Effector CD4-positive, alpha-beta T cell (primary cell): ENCODE measurements at places on chromosomes 12 and 14.

DNA sequence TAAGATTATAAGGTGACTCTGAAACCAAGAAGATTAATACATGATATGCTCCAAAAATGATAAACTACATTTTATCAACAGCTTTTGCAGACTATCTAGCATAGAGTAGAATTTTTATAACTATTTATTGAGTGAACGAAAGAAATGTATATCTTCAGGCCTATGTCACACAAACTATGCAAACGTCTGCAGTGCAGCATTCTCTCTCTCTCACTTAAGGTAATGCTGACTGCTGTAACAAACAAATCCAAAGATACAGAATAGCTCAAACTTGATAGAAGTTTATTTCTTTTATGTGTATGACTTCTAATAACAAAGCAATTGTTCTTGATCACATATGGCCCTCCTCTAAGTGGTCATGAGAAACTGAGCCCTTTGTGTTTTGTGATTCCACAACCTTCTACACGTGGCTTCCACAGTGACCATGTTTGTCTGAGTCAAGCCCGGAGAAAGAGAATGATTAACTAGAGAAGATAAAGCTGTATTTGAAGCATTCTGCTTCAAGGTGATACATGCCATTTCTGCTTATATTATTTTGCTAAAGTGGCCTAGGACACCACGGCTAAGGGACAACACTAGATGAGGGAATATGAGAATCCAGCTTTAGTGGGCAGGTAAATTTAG is 1352.7 kb upstream of the TMEM132C start:
- no peak for DNase-seq

GRCh38 chr14:101964297-101965180 is at the start of gene DYNC1H1:
Gene DYNC1H1 (plus strand): TSS chr14:101964573. CDS start chr14:101964692, 119 bp downstream.
- peak; percentile 81 for DNase-seq

GRCh38 chr14:63933711-63934110 is 80.9 kb downstream of the SYNE2 start:
- DNase-seq = no peak

DNA sequence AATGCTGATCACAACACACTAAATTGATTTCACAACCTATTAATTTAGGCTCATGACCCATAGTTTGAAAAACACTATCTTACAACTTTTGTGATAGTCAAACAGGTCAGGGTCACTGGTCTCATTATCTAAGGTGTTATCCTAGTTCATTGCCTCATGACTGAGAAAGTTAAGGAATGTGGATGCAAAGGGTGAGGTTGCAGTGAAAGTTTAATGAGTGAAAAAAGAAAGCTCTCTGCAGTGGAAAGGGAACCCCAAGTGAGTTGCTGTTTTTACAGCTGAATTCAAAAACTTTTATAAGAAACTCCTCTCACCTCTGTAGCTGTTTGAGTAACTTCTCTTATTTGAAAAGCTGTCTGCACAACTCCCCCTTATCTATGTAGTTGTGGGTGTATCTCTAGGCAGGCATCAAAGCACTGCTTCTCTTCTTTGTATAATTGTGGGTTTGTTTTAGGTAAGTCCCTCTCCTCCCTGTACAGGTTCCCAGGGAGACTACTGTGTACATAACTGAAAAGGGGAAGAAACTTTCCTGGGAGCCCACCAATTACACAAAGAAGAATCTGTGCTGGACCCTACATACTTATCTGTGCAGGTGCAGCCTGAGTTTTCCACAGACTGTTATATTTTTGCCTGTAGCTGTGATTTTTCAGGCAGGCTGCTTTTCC is 18.9 kb downstream of the DNAL1 start:
- DNase-seq = no peak

GRCh38 chr14:92153581-92153980 is 31.8 kb downstream of the CPSF2 start:
- no peak for DNase-seq

DNA sequence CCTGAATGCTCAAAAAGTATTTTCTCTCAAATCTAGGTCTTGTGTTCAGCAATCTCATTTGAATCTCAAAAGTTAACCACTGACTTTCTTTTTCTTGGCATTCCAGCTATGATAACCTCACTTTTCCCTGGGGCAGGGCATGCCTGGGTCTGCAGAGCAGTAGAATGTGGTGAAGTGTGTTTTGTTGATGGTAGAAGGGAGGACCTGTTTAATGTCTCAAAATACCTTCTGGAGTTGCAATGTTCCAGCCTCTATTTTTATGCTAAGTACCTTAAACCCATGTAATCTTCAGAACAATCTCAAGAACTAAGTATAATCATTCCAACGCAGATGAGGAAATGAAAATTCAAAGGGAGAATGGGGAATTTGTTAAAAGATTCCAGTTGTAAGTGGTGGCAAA is 82.1 kb upstream of the FUT8 start:
- DNase-seq = no peak

DNA sequence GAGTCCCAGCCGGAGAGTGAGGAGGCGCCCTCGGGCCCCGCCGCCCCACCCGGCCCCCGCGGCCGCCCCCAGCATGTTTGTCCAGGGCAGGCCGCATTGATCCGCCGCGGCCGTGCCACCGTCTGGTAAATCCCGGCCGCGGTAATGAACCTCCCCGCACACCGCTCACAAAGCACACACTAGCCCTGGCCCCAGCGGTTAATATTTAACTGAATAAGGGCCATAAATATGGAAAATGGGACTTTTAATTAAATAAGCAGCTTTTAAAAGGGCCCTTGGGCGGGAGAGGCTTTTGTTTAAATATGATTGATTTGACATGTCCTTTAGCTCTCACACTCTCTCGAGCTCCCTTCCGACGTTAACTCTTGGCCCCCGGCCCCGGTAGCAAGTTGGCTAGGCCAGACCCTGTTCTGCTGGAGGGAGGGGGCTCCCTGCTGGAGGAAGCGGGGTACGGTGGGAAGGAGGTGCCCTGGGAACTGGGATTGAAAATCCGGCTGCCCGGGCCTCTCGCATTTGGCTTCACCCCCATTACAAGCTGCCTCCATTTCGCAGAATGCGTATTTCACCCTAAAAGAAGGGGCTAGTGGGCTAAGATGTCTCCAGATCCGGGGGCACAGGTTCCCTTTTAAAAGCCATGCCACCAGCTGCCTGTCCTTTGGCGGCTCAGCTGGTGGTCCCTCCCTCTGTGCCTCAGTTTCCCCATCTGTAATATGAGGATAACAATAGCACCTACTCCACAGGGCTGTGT is 199.8 kb downstream of the RBM19 start:
- DNase-seq = no peak

GRCh38 chr14:94380225-94381148 is 7.9 kb downstream of the SERPINA1 start:
- DNase-seq = no peak

DNA sequence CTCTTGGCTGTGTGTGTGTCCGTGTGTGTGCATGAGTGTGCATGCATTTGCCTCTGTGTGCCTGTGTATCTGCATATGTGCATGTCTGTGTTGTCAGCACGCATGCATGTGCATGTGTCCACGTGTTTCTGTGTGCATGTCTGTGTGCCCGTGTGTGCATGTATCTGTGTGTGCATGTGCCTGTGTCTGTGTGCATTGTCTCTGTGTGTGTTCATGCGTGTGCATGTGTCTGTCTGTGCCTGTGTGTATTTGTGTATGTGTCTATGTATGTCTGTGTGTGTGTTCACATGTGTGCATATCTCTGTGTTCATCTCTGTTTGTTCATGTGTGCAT is 1.1 kb upstream of the GALNT9 start:
- no peak for DNase-seq

DNA sequence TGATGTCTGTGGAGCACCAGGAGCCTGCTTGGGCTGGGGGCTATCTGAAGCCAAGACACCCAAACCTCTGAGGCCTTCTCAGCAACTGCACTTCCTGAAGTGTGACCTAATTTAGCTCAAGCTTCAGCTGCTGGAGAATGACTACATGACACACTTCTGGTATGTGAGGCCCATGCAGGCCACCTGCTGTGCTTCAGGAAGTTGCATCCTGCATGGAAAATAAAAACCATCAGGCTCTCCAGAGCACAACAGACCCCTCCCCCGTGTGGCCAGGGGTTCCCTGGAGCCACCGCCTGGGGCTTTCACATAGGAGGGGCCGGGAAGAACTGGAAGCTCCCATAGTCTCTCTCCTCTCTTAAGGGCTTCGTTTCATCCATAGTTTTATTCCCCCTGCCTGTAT is 217.7 kb downstream of the SLC15A4 start:
- DNase-seq = no peak

DNA sequence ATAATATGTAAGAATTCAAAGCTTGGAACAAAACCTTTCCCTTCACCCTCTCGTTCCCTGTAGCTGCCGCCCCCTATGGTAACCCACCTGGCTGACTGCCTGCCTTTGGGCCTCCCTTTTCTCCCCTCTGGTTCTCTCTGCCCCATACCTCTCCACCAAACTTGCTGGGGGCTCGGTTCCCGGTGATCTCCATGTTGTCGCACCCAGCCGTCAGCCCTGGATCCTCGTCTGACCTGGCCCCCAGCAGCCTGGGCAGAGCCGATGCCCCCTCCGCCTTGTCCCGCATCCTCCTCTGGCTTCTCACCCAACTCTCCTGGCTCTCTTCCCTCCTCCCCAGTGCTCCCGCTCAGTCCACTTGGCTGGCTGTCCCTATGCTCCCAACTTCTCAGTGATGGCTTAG is 4.5 kb downstream of the CYP46A1 start:
- DNase-seq = no peak

DNA sequence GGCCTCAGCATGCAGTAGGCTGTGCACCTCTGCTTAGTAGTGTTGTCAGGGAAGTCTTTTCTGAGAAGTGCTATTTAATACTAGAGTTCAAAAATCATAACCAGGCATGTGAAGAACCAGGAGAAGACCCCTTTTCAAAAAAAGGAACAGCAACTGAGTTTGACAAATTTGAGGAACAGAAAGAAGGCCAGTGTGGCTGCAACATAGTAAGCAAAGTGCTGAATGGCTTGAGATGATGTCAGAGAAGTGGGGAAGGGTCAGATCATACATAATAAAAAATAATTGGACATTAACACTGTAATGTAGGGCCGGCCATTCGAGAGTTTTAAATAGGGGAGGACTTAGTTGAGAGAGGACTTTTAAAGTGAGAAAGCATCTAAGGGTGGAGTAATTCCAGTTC is 11.1 kb upstream of the CNTN1 start:
- DNase-seq = no peak

GRCh38 chr14:95360828-95361227 is 41.1 kb upstream of the CLMN start:
- DNase-seq = no peak

DNA sequence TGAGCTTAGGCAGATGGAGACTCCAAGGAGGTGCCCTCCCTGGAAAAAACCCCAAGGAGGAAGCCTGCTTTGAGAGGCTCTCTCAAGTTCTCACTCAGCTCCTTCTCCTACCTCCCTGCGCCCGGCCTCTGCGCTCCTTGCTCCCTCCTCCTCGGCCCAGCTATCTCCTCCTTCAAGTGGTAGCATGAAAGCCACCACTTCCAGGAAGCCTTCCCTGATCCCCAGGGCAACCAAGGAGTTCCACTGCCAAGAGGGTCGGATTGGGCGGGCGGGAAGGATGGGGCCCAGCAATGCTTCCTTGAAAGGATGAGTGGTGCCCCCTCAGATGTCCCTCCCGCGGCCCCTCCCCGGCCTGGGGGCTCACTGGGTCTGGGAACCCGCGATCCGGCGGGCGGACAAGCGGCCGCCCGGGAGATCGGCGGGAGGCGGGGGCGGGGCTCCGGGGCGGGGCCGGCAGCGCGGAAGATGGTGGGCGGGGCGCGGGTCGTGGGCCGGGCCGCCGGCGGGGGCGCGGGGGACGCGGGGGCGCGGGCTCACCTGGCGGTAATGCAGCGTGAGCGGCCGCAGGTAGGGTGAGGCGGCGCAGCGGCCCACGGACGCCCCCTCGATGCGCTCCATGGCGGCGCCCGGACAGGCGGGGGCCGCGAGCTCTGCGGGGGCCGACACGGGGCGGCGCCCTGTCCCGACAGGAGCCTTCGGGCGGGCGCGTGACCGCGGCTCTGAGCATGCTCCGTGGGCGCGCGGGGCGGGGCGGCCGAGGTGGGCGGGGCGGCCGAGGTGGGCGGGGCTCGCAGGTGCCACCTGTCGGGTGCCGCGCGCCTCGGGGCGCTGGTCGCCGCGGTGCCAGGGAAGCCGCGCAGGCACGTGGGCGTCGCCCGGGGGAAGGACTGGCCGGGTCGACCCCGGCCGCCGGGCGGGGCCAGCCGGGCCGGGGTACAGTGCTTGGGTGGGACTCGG is at the start of gene NUDT14:
Gene NUDT14 (minus strand): TSS at position 721 of the 957 bp plus-strand sequence. CDS start 103 bp downstream, at position 618.
- peak; percentile 78 for DNase-seq

DNA sequence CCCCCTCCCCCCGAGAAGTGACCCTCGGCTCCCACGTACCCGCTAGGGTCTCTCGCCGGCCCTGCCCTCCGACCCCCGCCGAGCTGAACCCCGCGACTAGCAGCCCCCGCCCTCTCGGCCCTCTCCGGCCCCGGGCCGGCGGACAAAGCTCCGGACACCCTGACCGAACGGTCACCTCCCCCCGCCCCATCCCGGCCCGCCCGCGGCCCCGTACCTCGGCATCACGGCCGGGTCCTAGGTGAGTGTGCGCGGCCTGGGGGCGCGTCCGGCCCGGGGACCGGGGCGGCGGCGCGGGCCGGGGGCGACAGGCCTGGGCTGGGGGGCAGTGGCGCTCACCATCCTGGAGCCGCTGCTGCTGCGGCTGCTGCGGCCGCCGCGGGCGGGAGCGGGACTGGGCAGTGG is at the start of gene FIGNL2:
Gene FIGNL2 (minus strand): TSS at position 393 of the 402 bp plus-strand sequence. CDS start 26,305 bp downstream, outside the sequence.
- no peak for DNase-seq

- DNase-seq = no peak
Measured at GRCh38 chr12:15181017-15181683, 40.1 kb downstream of the RERG start.

DNA sequence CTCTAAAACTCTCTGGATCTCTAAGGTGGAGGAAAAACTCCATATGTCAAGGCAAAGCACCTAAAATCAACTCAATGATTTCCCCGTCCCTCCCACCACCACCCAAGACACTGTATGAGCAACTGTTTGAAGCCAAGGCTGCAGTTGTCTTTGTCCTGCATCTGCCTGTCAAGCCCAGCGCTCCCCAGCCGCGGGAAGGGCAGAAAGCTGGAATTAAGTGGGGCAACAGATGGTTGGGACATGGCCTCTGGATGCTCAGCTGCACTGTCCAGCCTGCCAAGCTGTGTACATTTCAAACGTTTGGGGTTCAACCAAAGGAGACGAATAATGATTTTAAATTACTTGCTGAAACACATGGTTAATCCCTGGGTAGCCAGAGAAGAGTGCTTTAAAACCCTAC is 42.2 kb upstream of the PTGR2 start:
- no peak for DNase-seq
